ENCODE measurements at places on chromosomes 13 and 19.

- no peak for DNase-seq
These were observed 6.2 kb downstream of the HIPK4 start for GRCh38 chr19:40383668-40384248.

DNA sequence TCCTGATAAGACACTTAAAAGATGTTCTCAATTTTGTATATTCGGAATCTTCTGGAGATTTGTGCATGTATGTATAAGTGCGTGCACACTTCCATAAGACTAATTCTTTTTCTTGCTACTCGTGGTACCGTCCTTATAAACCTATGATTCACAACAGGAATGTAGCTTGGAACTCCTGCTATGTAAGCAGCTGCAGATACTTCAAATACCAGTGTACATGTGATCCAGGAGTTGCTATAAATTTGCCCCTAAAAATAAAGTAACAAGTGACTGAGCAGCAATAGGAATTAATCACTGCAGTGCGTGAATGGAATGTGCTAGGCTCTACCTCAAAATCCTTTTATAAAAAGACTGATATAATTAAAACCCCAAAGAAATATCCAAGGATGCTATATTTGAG, 214.9 kb downstream of the KLF5 start:
- DNase-seq: no peak

DNA sequence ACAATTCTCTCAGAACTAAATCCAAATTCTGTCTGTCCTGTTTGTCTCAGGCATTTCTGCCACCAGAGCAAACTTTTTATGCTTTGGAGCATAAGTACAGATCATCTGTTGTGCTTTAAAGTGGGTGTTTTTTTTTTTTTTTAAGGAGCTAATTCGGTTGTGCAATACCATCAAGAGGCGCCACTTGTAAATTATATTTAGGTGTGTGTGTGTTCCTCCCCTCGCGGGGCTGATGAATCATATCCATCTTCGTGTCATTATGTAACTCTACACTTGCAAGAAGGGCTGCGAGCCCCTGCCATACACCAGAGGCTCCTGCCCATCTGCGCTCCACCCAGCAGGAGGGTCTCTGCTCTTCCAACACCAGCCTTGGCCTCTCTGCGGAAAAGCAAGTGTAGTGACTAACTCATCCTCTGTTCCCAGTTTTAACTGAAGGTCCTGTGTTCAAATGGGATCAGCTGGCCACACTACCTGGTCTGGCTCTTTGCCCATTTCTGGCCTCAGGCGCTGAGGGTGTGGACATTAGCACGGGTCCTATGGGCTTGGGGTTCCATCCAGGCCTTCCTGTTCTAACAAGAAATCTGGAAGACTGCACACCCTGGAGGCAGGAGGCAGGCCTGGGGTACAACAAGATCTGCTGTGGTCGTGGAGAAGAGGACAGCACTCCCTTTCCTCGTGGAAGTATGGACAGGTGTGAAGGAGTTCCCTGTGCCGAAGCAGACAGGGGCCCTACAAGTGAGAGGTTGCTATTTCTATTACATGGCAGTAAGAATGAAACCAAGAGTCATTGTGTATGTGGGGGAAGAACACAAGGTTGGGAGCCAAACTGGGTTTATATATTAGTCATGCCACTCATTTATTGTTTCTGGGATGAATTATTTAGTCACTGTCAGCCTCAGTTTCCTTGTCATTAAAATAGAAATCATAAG, 96.1 kb upstream of the MBNL2 start:
- DNase-seq: no peak

DNA sequence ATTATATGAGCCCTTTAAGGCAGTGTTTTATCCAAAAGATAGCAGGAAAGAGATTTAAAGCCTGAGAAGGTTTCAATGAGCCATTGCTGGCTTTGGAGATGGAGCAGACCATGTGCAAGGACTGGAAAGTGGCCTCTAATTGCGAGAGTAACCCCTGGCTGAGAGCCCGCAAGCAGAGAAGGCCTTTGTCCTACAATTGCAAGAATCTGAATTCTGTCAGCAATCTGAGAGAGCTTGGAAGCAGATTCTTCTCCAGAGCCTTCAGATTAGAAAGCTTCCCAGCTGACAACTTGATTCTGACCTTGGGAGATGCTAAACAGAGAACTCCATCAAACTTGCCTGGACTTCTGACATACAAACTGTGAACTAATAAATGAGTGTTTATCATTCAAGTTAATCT, 528.7 kb upstream of the KLF12 start:
- DNase-seq: no peak

DNA sequence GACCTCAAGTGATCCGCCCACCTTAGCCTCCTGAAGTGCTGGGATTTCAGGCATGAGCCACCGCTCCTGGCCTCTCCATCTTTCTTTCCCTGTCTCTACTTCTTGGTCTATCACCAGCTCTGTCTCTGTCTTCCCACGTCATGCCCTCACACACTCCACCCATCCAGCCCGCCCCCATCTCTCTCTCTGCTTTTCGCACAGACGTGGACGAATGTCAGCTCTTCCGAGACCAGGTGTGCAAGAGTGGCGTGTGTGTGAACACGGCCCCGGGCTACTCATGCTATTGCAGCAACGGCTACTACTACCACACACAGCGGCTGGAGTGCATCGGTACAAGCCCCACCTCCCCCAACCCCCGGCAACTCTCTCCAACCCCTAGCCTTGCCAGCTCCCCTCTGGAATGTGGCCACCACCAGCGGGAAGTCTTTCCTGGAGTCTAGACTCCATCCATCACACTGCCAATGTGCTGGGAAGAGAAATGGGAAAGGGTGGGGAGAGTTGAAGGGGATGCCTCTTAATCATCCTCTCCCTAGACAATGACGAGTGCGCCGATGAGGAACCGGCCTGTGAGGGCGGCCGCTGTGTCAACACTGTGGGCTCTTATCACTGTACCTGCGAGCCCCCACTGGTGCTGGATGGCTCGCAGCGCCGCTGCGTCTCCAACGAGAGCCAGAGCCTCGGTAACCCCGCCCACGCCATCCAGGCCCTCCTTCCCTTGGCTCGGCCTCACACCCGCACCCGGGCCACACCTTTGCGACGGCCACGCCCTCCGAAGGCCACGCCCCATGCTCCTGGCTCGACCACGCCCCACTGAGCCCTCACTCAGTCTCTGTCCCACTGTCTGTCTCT, 22.5 kb downstream of the LTBP4 start:
- no peak for DNase-seq

GRCh38 chr13:78468621-78469020, 134.7 kb downstream of the POU4F1 start:
- DNase-seq: no peak

GRCh38 chr19:34767951-34768350, 5.1 kb downstream of the ZNF599 start:
- no peak for DNase-seq

DNA sequence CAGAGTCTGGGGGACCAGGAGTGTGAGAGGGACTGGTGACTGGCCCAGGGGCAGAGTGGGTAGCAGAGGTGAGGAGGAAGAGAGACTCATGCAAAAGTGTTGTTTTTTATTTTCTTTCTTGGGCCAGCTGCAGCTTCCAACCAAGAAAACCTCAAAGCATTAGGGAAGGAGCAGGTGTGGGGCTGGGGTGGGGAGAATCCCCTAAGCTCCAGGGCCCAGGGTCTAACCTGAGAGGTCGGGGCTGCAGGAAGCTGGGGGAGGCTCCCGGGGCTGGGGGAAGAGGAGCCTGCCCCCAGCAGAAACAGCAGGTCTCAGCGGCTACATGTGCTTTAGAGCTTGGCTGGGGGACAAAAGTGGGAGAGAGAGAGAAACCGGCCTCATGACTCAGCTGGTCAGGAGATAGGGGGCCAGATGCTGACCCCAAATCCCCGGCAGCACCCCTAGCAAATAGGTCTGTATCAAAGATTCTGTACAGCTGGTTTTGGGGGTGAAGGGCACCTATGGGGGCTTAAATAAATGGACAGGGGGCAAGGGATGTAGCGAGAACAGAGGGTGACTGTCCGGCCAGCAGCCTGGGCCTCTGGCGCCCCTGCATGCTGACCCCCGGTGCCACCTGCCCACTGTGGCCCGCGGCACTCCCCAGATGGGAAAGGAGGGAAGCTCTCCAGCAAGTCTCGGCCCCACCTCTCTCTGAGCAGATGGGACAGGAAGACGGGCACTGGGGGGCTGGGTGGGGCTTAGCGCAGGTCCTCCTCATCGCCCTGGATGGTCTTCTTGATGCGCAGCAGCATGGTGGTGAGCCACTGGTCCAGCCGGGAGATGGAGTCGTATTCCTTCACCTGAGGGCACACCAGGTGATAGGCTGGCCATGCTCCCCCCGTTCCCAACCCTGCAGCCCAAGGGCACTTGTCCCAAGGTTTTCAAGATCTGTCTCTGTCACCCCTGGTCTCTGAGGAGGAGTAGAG, 3.8 kb upstream of the KPTN start:
- DNase-seq: no peak

GRCh38 chr13:57673197-57673596, 41.7 kb downstream of the PCDH17 start:
- no peak for DNase-seq

- no peak for DNase-seq
These were observed 255.5 kb downstream of the KCTD12 start for GRCh38 chr13:76630629-76631230.

GRCh38 chr13:34076943-34077703, 259.2 kb downstream of the RFC3 start:
- DNase-seq: no peak

DNA sequence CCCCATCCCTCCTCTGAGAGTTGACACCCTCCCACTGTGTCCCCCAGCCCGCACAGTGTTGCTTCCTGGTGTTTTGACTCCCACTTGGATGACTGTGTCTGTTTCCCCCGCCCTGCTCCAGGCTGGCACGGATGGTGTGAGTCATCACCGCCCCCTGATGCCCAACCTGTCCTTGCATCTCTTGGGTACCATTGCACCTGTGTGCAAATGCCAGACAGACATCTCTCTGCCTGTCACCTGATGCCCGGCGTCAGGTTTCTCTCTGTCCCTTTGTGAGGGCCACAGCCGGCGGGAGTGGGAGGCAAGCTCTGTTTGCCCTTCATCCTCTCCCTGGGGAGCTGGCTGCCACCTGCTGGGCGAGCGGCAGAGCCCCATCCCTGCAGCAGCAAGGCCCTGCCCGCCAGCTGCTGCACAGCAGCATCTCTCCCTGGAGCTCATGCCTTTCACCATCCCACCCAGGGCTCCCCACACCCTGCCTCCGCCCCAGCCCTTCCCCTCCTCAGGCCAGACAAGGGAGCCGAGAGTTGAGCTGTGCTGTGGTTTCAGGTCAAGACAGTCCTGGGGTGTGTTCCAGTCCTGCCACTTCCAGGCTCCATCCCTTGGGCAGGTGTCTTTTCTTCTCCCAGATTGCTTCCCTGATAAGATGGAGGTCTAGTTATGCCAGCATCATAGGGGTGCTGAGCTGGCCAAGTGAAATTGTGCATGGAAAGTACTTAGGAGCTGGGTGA, 29.7 kb downstream of the NKPD1 start:
- no peak for DNase-seq

- DNase-seq: no peak
These were observed 28.7 kb downstream of the CAPN12 start for GRCh38 chr19:38715555-38715954.

DNA sequence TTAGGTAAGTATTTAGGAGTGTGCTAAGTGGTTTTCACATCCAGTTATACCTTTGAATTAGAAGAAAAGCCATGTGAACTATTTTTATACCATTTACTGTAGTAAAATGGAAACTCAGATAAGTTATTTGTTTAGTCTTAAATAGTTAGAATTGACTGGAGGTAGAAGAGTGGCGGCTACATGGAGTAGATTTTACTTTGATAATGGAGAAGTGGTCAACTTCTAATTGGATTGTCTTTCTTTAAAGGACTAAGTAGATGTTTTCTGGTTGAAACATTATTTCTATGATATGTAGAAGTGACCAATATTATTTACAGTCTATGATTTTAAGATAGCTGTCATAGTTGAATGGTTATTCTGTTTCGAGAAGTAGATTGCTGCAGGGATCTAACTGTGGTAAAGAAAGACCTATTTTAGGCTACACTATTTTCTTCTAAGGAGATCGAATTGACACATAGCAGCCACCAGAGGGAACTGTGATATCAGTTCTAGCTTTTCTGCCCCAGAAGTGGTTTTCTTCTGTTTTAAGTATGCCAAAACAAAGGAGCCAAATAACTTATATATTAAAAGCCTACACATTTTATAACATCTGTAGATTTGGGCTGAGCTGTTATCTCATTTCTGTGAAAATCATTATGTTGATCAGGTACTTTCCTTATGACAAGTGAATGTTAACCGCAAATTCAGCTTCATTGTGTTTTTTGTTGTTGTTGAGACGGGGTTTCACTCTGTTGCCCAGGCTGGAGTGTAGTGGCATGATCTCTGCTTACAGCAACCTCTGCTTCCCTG, 26.1 kb downstream of the ZMYM2 start:
- no peak for DNase-seq
